NCI-H524 (cell line): ENCODE measurements at places on chromosomes 4 and X.

GRCh38 chr4:183409934-183410333 lies 34.5 kb upstream of the CDKN2AIP start:
- no peak for DNase-seq

DNA sequence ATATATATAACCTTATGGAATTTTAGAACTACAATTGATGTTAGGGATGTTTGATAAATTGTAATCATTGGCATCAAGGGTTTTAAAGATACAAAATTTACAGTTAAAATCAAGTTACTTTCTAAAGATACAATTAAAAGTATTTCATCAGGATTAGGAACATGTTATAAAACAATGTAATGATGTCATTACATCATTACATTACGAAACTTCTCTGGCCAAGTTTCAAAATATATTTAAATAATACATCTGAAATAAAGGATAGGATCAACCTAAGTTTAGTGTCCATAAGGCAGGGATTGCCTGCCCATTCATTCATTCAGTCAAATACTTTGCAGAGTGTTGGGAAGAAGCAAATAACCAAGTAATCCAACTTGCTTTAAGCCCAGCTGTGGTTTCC lies 75.1 kb downstream of the TENM3 start:
- DNase-seq, result no peak

- DNase-seq, result no peak
Measured at GRCh38 chr4:90095000-90095399, 32.2 kb upstream of the CCSER1 start.

- DNase-seq, result peak; percentile 25
Measured at GRCh38 chr4:173121076-173121561, 47.5 kb upstream of the GALNT7 start.

- no peak for DNase-seq
Measured at GRCh38 chr4:39609454-39609931, 29.2 kb downstream of the SMIM14 start.

- peak; percentile 79 for DNase-seq
Measured at GRCh38 chrX:154063234-154063633, 34.3 kb downstream of the MECP2 start.

GRCh38 chr4:39933671-39934590 lies 43.8 kb downstream of the PDS5A start:
- DNase-seq, result no peak
